ENCODE measurements at places on chromosomes 16 and 17.
A peak's percentile ranks its signal among the peaks of the same experiment; 100 is the strongest.

DNA sequence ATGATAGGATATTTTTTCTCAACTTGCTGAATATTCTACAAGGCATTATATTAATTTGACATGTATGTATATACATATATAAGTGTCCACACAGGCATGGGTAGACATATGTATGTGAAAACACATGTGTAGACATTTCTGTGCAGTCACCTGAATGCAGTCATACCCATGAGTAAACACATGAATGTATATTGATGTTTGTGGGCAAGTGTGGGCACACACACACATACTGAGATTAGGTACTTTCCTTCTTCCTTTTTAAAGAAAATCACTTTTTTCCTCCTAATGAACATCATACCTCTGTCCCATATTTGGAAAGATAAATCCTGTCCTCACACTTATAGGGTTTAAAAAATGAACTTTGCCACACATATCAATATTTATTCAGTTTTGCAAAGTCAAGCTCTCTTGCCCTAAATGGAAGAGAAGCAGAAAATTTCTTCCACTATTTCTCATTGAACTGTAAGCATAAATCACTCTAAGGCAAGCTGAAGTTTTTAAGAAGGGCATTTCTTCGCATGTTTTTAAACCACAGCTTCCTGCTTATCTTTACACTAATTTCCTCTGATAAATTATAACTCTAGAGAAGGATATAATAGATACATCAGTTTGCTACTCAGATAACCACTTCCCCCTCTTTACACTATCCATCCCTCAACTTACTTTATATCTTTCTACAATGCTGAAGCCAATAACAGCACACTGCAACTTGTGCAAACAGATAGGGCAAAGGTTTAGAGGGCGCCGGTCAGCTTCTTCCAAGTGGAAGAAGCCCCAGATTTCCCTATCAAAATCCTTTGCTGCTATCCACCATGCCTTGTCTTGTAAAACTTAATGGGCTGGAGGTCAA, 49.6 kb upstream of the LRRC37A3 start:
- DNase-seq: no peak

- peak; percentile 89 for DNase-seq
Observed at GRCh38 chr16:27230562-27231001, 27.3 kb downstream of the KDM8 start.

DNA sequence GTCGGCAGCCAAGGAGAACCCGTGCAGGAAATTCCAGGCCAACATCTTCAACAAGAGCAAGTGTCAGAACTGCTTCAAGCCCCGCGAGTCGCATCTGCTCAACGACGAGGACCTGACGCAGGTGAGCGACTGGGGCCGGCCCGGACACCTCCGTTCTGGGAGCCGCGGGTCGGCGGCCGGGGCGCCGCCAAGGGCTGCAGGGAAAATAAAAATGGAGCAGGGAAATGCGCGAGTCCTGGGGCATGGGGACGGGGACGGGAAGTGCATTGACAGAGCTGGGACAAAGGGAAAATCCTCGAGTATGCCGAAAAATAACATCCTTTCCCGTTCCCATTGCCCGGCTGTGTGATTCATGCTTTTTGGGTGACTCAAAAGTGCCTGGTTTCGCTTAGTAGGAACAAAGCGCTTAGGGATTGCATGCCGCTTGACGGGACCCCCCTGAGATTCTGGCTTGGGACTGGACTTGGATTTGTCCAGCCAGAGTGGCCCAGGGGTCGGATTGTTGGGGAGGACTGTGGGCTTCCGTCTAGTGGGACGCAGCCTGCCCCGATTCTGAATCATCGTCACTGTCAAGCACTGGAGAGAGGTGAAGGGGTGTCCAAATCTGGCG, 699 bp downstream of the MPRIP start:
- DNase-seq: peak; percentile 42

- DNase-seq: no peak
Observed at GRCh38 chr16:54519161-54519695, 232.6 kb upstream of the IRX3 start.

- DNase-seq: peak; percentile 41
Observed at GRCh38 chr17:78252701-78253635, 21.5 kb downstream of the TMEM235 start.

- no peak for DNase-seq
Observed at GRCh38 chr17:9056566-9056965, 35.3 kb downstream of the NTN1 start.
